Stimulated activated CD8-positive, alpha-beta memory T cell treated with anti-CD3 and anti-CD28 coated beads, Interleukin-4, amount 100 ng/mL, for 24 hours (primary cell): ENCODE measurements at places on chromosomes 12 and 14.

- no peak for DNase-seq
These were observed 63.1 kb downstream of the A2M start for GRCh38 chr12:9052610-9053009.

DNA sequence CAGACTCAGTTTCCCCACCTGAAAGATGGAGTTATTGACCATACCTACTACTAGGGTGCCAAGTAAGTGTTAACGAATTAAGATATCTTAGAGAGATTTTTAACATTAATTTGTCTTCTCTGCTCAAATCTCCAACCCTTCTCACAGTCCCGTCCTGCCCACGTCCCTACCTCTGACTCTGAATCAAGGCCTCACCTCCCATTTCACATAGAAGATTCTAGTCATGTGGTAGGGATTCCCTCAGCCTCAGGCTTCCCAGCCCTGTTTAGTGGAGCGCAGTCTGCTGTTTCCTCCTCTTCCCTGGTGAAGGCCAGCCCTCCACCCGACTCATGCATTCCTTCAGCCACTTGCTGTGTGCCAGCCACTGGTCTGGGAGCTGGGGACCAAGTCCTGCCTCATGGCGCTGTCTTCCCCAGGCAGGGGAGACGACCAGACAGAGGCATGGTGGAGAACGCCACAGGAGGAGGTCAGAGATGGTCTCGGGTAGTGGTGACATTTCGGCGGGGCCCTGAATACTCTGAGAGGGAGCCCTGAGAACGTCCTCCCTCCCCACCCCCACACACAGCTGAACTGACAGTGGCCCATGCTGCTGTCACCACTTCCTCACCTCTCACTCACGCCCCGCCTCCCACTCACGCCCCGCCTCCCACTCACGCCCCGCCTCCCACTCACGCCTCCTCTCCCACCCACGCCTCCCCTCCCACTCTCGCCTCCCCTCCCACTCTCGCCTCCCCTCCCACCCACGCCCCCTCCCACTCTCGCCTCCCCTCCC lies 38.8 kb downstream of the TMEM63C start:
- DNase-seq = no peak

GRCh38 chr14:53260928-53261327 lies 107.8 kb upstream of the DDHD1 start:
- DNase-seq = no peak

DNA sequence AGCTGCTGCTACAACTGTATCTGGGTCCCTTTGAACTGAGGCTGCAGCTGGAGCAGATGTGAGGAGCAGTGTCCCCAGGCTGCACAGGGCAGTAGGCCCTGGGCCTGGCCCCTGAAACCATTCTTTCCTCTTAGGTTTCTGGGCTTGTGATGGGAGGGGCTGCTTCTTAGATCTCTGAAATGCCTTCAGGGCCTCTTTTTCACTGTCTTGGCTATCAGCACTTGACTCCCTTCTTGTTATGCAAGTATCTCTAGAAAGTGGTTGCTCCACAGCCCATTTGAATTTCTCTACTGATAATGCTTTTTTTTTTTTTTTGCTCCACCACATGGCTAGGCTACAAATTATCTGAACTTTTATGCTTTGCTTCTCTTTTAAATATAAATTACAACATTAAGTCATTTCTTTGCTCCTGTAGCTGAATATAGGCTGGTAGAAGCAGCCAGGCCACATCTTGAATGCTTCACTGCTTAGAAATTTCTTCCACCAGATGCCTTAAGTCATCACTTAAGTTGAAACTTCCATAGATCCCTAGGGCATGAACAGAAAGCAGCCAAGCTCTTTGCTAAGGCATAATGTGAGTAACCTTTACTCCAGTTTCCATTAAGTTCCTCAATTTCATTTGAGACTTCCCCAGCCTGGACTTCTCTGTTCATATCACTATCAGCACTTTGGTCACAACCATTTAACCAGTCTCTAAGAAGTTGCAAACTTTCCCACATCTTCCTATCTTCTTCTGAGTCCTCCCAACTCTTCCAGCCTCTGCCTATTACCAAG lies 41.1 kb downstream of the ACSM4 start:
- DNase-seq = no peak

DNA sequence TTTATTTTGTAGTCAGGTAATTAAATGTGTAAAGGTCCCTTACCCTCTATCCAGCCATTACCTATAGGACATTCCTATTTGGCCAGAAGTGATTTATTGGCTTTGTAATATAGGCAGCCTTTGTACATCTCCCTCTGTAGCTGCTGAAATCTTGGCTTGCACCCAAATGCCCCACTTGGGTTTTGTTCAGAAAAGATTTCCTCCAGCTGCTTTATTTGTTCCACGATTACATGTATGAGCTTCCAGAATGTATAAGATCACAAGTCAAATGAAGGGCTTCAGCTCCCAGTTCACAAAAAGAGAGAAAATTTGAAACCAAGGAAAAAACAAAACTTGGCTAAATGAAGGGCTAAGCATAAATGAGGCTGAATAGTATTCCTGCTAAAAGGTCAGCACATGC lies 103.4 kb downstream of the EFCAB11 start:
- DNase-seq = no peak

DNA sequence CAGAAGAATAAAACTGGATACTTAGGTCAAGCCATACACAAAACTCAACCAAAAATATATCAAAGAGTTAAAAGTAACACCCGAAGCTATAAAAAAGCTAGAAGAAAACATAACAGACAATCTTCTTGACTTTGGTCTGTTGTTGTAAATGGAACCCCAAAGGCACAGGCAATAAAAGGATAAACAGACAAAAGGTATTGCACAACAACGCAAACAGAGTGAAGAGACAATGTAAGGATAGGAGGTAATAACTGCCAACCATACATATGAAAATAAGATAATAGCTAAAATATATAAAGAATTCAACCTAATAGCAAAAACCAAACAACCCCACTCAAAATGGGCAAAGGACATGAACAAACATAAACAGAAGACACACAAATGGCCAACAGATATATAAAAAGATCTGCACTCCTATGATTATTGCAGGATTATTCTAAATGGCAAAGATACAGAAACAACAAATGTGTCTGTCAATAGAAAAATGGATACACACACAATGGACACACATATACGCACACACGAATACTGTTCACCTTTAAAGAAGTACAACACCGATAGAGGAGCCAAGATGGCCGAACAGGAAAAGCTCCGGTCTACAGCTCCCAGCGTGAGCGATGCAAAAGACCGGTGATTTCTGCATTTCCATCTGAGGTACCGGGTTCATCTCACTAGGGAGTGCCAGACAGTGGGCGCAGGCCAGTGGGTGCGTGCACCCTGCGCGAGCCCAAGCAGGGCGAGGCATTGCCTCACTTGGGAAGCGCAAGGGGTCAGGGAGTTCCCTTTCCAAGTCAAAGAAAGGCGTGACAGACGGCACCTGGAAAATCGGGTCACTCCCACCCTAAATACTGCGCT lies 1137.1 kb downstream of the FSCB start:
- DNase-seq = no peak

DNA sequence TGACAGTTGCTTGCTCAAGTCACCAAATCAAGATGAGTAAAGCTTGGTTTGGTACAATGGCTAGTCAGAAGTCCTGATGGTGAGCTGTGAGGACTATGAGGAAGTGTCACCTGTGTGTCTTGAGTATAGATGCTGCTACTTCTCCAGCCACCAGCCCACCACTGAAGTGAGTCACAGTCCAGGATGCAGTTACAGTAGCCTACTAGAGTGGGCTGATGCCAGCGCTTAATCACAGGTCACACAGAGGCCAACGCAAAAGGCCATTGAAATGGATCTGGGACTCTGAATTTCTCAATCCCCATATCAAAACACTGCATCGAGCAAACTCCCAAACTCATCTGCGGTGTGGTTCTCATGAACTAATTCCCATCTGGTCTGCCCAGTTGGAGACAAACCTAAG lies 223.1 kb downstream of the ANO6 start:
- no peak for DNase-seq

- DNase-seq = no peak
These were observed 89.0 kb downstream of the CDK17 start for GRCh38 chr12:96311191-96311590.

DNA sequence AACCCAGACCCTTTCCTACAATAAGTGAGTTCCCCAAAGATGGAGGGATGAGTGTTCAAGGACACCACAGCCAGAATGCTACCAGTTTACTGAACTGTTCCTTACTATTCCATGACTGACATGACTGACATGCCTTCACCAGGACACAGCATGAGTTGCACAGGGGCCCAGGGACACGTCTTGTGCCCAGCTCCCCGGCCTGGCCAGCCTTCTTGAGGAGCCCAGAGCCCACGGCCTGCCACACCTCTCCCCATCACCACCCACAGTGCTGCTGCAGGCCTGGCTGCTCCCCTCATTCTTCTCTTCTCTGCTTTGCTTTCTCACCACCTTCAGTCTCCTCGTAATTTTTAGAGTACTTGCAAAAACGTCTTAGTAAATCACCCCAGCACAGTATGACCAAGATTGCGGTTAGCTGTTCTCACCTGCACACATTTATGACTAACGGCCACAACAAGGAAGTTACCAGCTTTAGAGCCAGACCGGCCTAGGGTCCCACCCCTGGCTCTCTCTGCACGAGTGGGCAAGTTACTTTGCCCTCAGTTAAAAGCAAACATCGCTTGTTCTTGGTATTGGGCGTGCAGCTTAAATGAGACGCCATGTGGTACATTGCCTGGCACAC lies 18.5 kb downstream of the PPP2R5E start:
- DNase-seq = no peak

DNA sequence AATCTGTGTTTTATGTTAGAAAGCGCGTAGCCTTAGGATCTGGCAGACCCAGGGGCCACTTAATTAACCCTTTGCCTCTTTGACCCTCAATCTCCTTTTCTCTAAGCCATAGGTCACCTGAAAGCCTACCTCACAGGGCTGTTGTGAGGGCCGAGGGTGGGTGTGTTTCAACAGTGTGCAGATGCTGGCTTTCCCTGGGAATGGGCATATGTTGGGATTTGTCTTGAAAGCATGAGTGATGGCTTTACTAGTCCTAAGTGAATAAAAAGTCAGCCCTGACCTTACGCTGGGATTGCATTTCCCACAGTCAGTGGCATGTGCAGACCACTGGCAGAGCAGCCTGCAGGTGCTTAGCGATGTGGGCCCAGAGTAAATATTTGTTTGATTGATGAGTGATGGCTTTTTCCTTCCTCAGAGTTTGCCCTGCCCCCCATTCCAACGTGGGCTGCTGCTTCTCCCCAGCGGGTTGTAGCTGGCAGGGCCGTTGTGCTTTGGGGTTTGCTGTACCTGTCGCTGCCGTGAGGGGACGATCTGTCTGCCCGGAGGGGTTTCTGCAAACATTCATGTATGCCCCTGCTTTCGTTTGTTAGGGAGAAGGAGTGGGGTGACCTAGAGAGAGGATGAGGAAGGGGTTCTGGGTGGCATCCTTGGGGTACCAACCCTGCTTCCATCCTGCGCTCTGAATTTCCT lies 31.5 kb downstream of the MEG3 start:
- no peak for DNase-seq

DNA sequence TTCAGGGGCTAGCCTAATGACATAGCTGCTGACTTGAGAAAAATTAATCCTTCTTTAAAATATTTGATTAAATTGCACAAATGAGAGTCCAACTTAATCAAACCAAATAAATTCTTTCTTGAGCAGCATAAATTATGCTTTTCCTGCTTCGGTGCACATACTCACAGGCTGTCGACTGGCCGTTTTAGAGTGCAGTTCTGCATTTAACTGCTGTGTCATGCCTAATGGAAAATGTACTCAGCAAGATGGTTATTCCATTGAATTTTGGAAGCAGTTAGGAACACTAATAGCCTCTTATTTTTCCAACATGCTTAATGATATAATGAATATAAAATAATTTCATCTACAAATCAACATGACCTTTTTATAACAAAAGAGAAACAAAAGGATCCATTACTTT lies 266.1 kb upstream of the LRIG3 start:
- DNase-seq = no peak

- DNase-seq = no peak
These were observed 20.1 kb upstream of the OR6J1 start for GRCh38 chr14:22664261-22664660.

DNA sequence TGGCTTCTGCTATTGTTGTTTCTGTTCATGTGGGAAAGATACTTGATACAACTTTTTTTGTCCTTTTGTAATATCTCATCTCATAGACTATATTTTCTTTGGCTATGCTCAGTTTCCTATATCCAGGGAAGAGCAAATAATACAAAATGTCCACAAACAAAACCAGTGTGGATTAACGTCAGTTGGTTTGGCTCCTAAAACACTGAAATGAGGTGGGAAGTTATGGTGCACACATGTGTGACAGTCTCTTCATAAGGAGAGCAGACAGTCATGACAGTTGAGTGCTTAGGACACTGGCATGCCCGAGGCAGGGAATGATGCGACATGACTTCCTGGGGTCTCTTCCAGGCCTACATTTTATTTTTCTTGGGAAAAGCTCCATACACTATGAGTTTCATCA lies 27.5 kb downstream of the RHOJ start:
- no peak for DNase-seq

- no peak for DNase-seq
These were observed 102.9 kb upstream of the ABCD2 start for GRCh38 chr12:39722504-39722903.

GRCh38 chr14:81952917-81953316 lies 419.3 kb upstream of the SEL1L start:
- DNase-seq = no peak

DNA sequence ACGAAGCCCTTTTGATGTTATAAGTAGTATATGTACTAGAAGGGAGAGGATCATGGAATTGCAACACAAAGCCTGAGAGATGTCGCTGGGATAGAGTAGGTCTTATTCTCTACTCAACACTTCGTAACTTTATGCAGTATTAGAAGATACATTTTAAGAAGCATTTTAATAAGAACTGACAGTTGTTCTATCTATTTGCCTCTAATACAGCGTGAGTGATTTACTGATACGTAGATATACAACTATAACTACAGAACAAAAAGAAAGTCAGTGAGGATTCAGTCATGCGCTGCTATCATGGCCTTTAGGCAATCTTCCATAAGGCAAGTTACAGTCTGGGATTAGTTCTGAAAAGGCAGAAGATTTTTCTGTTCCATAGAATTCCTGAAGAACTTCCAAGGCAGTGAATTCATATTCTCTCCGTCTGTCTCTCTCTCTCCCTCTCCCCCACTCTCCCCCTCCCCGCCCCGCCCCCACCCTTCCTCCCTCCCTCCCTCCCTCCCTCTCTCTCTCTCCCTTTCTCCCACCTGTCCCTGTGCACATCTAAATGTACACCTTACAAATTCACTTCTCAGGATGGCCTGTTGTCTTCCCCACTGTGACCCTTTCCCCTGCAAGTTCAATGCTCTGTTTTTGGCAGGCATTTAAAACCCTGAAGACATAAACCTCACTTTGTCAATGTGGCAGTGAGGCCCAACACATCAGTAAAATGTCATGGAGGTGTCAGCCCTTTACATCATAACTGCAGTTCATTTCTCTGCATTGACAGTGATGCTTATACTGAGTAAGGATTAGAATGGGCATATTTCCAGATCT lies 470.6 kb downstream of the EGLN3 start:
- DNase-seq = no peak

- peak; percentile 15 for DNase-seq
These were observed 370 bp downstream of the HRK start for GRCh38 chr12:116880817-116881324.
